ENCODE measurements at places on chromosomes 12 and 14.

- no peak for DNase-seq
Measured at GRCh38 chr12:107491856-107492255, 193.7 kb upstream of the PWP1 start.

DNA sequence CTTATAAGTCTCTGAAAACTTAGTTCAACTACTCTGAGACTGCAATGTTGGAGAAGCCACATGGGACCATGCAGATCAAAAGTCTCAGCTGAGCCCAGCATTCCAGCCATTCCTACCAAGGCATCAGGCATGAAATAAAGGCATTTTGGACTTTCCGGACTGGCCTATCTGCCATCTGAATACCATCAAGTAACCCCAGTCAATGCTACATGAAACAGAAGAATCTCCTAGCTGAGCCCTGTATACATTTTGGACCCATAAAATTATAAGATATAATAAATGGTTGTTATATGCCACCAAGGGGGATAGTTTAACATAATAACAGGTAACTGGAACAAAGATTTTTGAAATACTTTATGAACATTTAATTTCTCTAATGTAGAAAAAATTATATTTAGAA, 9.3 kb upstream of the TMEM260 start:
- DNase-seq = no peak

DNA sequence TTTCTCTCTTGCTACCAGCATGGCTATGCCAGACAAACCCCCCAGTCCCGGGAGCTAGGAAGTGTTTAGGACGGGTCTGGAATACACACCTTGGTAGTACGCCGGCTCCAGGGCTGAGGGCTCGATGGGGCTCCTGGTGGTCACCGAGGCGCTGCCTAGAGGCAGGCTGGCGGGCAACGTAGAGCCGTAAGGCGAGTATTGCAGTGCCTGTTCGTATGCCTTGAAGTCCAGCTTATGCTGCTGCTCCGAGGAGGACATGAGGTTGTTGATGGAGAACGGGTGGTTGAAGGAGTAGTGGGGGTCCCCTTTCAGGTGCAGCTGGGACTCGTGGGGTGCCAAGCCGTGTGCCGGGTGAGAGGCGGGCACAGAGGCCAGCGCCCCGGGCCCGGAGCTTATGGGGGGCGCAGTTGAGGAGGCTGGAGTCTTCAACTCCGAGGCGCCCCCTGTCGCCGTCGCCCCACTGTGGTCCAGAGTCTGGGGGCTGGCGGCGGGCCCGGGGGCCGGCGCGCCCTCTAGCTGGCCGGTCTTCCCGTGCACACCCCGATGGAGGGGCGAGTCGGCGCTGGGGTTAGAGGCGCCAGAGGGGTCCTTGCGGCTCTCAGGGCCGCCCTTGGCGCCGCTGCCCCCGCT, 3.6 kb downstream of the FOXA1 start:
- DNase-seq = no peak

DNA sequence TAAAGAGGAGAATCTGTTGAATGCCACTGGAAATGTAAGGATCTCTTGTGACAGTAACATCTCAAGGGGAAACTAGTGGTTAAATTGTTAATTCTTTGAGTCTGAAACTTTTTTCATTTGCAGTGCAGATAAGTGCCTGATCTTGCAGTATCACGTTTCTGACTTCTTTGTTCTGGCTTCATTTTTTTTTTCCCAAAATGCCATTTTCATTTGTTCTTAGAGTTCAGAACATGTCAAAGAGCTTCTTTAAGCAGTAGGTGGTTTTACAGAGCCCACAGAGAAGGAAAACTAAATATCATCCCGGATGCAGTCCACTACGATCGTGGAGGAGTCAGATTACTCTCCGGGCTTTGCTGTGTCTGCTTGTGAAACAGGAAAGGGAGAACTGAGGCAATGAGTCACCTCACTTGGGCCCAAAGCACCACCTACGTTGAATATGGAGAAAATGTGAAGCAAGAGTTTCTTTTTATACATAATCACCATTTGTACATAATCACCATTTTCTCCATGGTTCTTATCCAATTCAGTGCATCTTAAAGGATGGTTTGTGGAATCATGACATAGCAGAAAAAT, 43.9 kb downstream of the HMGA2 start:
- no peak for DNase-seq

GRCh38 chr14:56810147-56810719, at the start of gene OTX2:
Gene OTX2 (minus strand): TSS chr14:56810479. CDS start chr14:56805456, 5,023 bp downstream.
- DNase-seq = no peak

- no peak for DNase-seq
Measured at GRCh38 chr14:96095581-96096476, 56.7 kb downstream of the C14orf132 start.

DNA sequence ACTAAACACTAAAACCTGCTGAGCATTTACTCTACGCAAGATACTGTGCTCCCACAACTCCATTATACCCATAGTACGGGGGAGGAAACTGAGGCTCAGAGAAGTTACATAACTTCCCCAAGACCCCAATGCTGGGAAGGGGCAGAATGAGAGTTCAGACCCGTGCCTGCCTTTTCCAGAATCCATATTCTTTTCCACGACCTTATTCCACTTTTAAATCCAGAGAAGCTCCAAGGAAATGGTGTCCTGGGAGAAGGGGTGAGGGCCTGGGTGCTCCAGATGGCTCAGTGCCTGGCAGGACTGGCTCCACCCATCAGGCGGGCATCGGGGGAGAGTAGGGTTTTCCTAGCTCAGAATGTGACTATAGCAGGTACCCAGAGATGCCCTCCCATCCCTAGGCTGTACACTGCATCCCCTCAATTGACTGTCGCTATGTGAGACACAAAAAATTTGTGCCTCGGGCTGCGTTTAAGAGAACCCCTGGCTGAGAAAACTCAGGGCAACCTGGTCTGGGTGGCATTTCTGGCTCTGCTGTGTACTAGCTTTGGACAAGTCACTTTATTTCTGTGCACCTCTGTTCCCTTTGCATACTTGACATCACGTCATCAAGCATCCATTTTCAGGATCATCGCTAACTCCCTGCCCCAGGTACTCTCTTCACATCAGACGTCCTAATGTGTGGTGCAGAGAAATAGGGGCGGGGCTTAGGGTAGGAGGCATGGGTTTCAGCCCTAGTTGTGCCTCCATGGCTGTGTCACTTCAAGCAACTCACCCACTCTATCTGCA, 11.6 kb upstream of the IQSEC3 start:
- no peak for DNase-seq

DNA sequence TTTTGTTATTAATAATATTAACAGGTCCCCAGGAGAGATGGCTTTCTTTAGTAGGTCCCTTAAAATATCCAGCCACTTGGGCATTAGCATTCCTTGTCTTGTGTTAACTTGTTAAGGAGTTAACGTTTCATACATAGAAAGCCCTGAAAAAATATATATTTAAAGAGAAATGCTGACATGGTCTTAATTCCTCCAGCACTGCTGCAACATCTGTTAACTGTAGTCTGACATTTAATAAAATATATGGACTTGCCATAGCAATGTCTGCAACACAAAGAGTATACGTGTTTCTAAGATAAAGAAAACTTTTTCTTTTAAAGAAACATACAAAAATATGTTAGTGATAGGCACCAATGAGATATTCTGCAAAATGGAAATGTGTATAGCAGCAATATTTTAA, 10.0 kb downstream of the SLC38A4 start:
- DNase-seq = no peak

DNA sequence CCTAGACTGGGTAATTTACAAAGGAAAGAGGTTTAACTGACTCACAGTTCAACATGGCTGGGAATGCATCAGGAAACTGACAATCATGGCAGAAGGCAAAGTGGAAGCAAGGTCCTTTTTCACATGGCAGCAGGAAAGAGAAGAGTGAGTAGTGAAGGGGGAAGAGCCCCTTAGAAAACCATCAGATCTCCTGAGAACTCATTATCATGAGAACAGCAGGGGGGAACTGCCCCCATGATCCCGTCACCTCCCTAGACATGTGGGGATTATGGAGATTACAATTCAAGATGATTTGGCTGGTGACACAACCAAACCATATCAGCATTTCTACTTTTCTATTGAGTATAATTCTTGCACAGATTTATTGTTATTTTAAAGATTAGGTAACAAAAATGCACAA, 822.1 kb upstream of the FLRT2 start:
- no peak for DNase-seq

- no peak for DNase-seq
Measured at GRCh38 chr14:34134484-34134883, 183.6 kb upstream of the EGLN3 start.

DNA sequence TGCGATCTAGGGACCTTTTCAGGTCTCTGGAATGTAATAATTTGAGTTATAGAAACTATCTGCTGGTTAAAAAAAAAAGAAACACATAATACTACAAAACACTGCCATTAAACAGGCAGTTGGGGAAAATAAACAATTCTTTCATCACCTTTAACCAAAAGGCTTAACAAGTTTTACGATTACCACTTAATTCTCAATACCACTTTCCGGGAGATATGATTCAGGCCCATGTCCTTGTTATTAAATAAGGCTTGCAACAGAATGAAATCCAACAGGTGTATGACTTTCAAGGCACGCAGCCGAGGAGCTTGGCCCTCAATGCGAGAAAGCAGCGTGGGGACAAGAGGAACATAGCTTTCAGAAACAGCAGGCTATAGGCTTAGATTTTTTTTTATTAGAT, 5.6 kb upstream of the GLRX5 start:
- DNase-seq = no peak

- DNase-seq = no peak
Measured at GRCh38 chr14:29215853-29216252, 449.3 kb downstream of the FOXG1 start.

DNA sequence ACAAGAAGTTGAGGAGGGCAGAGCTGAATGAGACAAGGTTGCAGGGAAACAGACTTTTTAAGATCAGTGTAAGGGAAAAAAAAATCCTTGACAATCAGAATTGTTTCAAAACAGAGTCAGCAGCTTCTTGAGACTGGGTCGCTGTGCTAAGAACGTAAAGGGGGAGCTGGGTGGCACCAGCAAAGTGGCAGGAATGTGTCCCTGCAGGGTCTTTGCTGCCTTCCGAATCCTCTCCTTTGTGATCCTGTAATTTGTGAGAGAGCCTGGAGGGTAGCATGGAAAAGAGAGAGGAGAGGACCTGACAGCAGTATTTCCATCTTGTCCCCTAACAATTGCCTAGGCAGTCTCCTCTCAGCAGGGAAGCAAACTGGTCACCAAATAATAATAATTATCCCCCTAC, 472.8 kb downstream of the RGS6 start:
- DNase-seq = no peak

DNA sequence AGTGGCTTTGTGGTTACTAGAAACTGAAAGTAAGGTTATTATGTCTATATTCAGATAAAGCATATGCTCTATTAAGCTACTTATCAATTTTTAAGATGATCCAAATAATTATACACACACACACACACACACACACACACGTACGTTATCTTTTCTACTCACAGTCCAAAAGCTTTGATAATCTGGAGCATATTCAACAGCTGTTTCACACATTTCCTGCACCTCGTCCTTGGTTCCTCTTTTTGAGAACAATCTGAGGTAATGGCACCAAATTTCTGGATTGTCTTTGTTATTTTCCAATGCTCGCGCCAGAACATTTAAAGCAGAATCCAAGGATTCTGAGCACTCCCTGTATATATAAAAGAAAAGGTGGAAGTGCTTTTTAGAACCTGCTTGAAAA, 37.5 kb downstream of the ZFC3H1 start:
- no peak for DNase-seq

GRCh38 chr14:32571551-32571950, 242.5 kb downstream of the AKAP6 start:
- DNase-seq = no peak

- DNase-seq = no peak
Measured at GRCh38 chr12:63919756-63920155, 75.3 kb downstream of the SRGAP1 start.

DNA sequence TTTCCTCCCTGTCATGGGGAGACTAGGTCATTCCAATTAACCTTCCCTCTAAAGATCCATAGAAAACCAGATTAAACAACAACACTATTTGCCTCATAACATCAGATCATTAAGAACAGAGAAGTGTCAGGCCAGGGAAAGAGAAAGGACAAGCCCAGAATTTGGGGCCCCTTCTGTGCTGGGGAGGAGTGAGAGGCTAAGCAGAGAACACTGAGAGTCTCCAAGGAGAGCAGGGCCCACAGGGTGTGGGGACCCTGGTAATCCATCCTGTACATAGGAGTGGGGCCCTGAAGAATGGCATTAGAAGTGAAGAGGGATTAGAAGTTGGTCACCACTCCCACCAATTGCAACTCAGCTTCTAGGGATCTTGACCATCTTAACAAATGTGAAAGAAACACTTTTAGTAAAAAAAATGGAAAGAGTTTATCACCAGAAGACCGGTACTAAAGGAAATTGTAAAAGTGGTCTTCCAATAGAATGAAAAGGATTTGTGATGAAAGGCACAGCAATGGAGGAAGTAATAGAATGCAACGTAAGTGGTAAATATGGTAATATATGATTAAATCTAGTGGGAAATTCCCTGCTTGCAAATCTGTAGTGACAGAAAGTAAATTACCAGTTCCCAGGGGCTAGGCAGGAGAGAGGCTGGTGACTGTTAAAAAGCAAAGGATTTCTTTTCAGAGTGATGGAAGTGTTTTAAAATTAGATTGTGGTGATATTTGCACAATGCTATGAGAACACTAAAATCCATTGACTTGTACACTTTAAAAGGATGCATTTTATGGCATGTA, 14.0 kb upstream of the TMTC1 start:
- DNase-seq = no peak

GRCh38 chr14:61615743-61616523, 79.4 kb upstream of the HIF1A start:
- no peak for DNase-seq

DNA sequence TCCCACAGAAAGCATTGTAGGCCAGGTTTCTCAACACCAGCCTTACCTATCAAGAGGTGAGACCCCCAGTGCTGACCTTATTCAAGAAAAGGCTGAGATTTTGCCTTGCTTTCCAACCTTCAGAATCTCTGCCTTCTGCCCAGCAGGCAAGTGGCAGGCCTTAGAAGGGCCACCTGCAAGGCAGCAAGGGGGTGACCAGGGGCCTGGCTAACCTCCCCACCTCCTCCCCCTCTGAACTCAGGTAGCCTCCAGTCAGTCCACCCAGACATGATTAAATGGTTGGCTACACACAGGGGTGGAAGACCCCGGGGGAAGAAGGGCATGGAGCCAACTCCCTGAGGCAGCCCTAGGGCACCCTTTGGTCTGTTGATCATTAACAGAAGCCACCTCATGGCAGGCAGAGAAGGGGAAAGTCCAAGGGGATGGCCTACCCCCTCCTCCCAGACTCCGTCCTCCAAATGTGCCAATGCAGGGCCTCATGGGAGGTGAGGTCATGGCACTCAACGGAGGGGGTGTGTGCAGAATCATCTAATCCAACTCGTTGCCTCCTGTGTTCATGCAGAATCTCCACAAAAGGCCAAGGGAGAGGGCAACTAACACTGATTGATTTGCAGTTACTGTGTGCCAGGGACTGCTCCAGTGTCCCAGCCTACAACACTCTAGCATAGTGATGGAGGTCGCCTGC, 8.5 kb downstream of the ZFP36L1 start:
- no peak for DNase-seq

GRCh38 chr12:100229876-100230275, 29.3 kb downstream of the ACTR6 start:
- DNase-seq = no peak

- DNase-seq = no peak
Measured at GRCh38 chr14:71628433-71628832, 303.8 kb upstream of the RGS6 start.

Measured in anterior cingulate cortex (tissue), 58 donors.